WERI-Rb-1 (cell line): ENCODE measurements at places on chromosomes 6 and 20.

DNA sequence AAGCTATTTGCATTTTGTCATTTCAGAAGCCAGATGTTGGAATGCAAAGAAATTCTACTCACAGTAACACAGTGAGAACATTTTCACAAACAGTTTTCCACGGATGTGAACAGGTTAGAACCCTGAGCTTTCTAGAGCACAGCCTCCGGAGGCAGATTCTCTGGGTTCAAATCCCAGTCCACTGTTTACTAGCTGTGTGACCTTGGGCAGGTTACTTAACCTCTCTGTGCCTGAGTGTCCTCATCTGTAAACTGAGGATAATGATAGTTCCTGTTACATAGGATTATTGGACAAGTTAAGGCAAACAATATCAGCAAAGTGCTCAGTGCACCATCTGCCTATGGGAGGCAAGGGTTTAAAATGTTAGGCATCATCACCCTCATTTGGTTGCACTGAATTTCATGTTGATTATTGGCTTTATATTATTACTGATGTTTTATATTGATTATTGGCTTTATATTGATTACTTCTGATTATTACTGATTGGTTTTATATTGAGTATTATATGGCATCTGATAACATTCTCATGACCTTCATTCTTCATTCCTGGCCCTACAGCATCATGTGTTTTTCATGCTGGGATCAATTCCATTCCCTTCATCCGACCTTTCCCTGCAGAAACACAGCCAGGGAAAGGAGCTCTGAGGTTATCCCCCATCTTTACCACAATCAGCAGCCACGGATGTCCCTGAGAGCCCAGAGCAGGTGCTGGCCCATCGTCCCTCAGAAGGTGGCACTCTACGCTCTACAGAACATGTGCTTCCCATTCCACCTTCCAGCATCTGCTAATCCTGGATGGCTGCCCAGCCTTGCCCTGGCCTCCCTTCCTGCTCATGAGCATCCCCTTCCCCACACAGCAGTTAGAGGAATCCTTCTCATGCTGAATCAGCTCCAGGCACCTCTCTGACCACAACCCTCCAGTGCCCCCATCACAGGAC lies 283.1 kb downstream of the PREX1 start:
- DNase-seq, result peak; percentile 69

DNA sequence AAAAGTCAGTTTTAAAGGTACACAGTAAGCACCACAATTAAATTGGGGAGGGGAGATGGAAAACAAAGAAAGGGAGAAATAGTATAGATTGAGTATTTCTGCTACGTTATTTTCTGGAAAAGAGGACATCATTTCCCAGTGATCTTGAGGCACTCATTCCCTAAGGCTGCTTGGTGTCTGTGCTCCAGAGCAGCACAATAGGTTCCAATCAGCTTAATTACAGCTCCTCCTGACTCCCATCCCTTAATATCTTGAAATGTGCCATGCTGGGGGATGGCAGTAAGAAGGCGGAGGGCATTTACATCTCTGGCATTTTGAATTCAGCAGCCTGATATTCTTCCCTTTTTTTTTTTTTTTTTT lies 39.5 kb upstream of the BEND3 start:
- DNase-seq, result no peak

DNA sequence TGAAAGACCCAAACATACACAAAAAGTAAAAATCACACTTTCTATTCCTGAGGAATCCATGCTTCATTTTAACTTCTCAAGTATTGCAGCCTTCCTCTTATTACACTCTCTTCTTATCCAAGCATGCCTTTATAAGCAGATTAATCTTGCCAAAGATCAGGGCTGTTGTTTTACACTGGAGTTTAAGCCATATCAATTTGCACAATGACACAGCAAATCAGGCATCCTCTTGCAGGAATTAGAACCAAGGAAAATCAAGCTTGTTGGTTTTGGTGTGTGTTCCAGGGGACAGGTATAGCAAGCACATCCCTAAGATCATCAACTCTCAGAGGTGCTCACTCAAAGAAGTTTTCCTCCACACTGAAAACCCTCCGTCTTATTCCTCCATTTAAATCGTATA lies 69.5 kb downstream of the CYP39A1 start:
- no peak for DNase-seq

DNA sequence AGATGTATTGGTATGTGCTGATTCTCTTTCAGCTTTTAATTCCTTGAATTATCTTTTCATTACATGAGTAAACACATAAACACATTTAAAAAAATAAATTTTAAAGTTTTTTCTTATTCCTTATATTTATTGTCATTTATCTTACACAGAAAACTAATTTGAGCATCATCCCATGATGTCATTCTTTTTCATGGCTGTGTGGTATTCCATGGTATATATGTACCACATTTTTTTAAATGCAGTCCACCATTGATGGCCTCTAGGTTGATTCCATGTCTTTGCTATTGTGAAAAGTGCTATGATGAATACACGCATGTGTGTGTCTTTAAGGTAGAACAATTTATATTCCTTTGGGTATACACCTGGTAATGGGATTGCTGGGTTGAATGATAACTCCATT lies 33.3 kb downstream of the OTOR start:
- DNase-seq, result no peak

- no peak for DNase-seq
Observed at GRCh38 chr20:47476452-47476851, 25.2 kb upstream of the NCOA3 start.

- DNase-seq, result no peak
Observed at GRCh38 chr6:23754197-23754596, 371.8 kb upstream of the NRSN1 start.

GRCh38 chr20:19129976-19130612 lies 82.3 kb upstream of the SLC24A3 start:
- no peak for DNase-seq

GRCh38 chr20:44342248-44342647 lies 5.4 kb downstream of the R3HDML start:
- no peak for DNase-seq

DNA sequence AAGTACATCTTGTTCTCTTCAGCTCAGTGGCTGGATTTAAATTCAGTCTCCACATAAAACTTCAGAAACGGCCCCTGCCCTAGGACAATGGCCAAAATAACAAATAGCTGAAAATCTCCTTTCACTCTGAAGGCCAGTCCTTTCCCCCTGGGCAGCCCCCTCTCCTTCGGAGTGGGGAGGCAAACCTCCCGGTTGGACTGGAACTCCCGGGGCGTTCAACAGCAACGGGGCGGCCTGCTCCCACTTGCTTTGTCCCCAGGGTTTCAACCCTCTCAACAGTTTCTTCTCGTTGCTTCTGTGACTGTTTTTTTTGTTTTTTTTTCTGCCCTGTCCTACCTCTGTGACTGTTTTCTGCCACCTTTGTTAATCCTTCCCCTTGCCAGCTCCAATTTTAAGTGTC lies 102.6 kb upstream of the DUSP22 start:
- no peak for DNase-seq

DNA sequence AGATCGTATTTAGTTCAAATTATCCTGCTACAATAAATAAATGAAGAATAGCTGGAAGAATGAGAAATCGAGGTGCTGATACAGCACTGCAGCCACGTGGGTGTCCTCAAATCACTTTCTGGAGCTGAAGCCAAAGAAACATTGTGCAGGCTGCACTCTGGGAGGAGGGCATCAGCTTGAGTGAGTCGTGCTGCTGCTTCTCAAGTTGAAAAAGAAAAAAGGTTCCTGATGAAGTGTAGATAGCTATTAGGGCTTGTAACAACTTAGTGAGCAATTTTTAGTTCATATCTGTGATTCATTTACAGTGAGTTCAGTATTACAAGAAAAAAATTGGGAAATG lies 40.5 kb downstream of the DSE start:
- no peak for DNase-seq

DNA sequence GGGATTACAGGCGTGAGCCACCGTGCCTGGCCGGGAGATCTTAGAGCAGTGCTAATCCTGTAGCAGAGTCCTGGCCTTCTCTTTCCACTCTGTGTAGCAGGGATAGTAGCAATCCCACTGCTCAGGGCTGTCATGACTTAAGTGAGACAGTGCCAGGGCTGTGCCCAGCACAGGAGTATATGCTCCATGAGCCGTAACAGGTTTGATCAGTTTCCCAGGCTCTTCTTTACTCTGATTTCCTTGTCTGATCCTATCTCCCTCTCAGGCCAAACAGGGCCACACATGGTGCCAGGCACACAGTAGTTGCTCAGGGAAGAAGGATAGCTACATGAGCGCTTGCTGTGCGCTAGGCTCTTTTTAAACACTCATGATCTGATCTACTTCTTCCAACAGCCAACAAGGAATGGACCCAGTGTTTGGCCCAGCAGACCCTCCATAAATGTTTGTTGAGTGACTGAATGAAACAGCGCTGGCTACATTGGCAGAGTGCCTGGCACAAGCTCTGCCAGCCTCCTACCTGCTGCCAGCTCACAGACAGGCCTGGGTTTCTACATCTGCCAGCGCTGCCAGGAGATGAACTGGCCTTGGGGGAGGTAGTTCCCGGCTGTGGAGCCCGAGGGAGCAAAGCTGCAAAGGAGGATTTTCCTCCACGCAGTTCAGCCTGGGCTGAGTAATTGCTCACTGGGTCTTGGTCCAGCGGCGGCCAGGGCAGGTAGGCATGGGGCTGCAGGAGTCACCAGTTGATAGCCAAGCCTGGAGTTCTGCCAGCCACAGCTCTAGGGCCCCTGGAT lies 36.9 kb downstream of the SNAI1 start:
- DNase-seq, result no peak

DNA sequence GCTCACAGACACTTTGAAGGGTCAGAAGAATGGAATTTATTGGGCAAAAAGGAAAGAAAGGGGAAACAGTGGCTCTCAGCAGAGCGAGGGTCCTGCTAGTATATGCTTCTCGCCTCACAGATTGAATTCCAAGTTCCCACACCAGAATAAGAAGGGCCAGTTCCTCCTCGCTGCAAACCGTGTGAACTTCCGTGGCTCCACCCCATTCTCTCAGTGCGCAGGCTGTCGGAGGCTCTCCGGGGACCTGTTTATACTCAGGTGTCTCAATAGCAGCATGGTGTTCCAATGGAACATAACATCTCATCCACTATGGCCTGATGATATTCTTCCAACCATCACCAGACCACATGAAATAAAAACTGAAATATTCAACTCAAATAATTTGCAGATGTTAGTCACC lies 4.6 kb downstream of the SAMD3 start:
- no peak for DNase-seq

GRCh38 chr20:46735436-46735835 lies 26.0 kb downstream of the SLC2A10 start:
- DNase-seq, result no peak

DNA sequence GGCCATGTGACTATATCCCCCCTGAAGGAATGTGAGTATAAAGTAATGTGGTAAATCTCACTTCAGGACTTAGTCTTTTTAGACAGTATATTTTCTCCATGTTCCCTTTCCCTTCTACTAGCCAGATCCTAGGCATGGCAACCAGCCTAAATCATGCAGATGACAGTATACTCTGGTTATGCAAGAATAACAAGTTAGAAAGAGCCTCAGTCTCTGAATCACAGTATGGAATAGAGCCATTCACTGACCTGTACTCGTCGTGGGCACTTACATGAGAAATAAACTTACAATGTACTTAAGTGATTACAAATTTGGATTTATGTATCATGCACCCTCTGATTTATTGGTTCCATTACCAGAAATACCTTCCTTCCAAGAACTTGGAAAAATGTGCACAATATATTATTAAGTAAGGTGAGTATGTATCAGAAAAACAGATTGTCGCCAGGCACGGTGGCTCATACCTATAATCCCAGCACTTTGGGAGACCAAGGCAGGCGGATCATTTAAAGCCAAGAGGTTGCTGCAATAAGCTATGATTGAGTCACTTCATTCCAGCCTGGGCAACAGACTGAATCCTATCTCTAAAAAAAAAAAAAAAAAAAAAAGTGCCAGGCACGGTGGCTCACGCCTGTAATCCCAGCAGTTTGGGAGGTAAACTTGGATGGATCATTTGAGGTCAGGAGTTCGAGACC lies 25.1 kb upstream of the FAM8A1 start:
- no peak for DNase-seq

DNA sequence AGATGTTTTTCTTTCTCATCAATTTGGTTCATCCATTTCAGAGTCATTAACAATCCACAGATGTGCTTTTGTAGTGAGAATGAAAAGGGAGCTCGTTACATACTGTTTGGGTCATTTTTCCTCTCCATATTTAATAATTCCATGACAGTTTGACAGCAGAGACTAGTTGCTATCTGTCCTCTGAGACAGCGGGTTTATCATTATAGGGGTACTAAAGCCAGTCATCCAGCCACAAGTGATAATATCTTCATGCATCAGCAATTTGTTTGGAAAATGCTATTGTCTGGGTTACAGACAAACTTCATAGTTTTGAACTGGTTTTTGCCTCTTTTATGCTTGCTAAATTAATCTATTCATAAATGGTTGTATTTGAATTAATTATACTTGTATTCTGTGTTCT lies 350.6 kb upstream of the FLRT3 start:
- no peak for DNase-seq

- DNase-seq, result no peak
Observed at GRCh38 chr6:6932968-6933367, 174.8 kb upstream of the RREB1 start.

GRCh38 chr6:41122373-41122772 lies 31.8 kb downstream of the TREML1 start:
- DNase-seq, result no peak

- DNase-seq, result no peak
Observed at GRCh38 chr6:113903666-113904330, 46.7 kb downstream of the MARCKS start.

GRCh38 chr20:33719277-33719988 lies 677 bp downstream of the PXMP4 start:
- DNase-seq, result no peak

- DNase-seq, result no peak
Observed at GRCh38 chr6:33437666-33438065, 16.7 kb upstream of the ZBTB9 start.
